ENCODE measurements at places on chromosomes 2 and 18.

DNA sequence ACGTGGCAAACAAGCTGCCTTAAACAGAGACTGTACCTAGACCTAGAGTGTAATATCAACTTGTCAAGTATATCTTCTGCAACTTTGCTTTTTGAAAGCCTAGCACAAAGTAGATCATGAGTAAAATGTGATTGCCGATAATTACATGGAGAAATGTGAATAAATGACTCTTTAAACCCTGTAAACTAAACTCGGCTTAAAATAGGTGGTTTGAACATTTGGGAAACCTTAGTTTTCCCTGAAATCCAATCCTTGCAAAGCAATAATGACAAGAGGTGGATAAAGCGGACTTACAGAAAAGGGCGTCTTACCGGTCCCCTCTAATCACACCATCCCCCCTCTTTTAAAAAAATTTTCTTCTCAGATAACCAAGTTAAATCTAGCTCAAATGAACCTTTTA is 549 bp upstream of the PSMD14 start:
- no peak for DNase-seq

DNA sequence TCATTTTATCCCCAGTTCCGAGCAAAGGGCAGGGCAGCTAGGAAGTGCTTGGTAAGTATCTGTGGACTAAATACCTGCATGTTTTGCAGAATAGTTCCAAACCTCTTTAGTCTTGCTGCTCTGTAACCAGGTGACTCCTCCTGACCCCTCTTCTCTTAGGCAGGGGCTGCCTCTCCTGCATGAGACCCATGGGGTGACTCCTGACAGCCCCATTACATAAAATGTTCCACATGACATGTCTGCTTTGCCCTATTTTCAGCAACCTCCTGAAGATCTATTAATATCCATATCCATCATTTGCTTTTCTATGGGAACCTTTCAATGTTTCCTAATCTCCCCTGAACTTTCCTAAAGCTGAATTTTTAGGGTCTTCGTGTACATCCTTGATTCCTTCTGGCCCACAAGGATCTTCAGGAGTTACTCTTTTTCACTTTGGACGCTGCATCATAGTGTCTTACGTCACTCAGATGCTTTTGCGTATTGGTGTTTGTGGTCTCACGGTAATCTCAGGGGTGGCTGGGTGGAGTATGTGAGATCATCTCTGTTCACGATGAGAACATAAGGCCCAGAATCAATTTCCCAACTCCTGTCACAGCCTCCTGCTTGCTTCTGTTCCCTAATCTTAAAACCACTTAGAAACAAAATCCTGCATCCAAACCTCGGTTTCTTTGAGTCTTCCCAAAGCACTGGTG is 76.6 kb downstream of the MAPK4 start:
- no peak for DNase-seq

GRCh38 chr2:221283896-221284545 is 288.1 kb downstream of the EPHA4 start:
- no peak for DNase-seq

DNA sequence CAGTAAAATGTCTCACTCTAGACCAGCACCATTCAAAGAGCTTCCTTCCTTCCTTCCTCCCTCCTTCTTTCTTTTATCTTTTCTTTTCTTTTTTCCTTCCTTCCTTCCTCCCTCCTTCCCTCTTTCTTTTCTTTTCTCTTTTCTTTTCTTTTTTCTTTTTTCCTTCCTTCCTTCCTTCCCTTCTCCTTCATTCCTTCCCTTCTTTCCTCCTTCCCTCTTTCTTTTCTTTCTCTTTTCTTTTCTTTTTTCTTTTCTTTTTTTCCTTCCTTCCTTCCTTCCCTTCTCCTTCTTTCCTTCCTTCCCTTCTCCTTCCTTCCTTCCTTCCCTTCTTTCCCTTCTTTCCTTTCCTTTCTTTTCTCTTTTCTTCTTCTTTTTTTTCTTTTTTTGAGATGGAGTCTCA is 985.1 kb downstream of the DSC3 start:
- DNase-seq, result no peak

DNA sequence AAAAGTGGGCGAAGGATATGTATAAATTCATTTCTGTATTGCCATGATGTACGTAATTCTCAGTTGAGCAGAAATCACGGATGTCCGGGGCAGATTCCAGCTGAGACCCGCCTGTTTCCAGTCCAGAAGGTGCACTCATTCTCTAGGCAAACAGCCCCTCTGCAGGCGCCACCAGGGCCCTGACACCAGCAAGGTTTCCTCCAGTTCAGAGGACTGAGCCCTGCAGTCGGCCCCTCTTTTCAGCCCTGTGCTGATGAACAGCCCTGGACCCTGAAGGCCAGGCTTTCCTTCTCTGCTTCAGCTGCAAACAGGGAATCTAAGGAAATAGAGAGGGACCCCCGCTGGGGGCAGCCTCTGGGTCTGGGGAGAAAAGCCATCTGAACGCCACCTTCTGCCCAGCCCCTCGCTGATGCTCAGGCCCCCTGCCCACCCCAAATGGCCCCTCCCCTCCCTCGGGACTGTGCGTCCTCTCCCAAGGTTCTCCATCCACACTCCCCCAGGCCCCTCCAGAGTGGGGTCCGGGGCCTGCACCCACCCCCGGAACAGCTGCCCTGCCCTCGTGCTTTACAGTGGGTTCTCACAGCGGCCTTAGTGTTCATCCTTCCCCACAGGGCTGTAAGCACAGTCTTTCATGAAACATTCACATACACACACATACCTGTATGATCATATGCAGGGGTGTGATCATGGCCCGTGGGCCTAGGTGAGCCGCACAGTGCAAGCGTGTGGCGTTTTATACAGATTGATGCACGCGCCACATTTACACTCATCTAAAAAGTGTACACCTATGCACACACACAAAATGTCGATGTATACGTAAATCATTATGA is 12.1 kb downstream of the COPS9 start:
- DNase-seq, result no peak

DNA sequence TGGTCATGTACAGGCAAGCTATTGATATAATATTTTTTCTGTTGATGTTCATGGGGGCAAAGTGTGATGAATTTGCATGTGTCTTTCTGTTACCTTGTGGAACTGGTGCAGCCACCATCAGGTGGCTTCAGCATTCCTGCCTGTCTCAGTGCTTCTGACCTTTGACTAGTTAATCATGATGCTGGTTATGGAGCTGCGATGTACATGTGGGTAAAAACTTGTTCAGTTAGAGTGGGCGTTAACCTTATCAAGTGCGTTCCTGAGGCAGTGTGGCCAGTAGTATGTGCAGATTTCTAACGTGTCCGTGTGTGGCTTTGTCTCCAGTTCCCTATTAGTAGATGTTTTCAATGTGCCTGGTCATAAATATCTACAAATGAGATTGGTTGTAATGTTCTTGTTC is 127.4 kb upstream of the ZSWIM2 start:
- no peak for DNase-seq

DNA sequence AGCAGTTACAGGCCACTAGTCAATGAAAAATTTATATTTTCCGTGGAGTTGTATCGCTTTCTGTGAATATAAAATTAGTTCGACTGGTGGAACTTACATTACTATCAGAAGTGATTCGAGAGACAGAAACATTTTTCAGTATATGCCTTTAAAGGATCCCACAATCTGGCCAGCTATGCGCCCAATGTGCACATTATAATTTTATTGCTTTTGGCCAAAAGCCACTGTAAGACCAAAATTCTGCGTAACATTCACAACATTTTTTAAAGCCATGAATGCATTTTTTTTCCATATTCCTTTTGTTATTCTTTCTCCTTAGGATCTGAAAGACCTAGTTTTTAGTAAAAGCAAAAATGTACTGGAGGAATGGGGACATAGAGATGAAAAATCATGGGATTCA is 131.0 kb upstream of the CHAC2 start:
- DNase-seq, result no peak

GRCh38 chr18:2027756-2028155 is 543.5 kb downstream of the METTL4 start:
- no peak for DNase-seq

DNA sequence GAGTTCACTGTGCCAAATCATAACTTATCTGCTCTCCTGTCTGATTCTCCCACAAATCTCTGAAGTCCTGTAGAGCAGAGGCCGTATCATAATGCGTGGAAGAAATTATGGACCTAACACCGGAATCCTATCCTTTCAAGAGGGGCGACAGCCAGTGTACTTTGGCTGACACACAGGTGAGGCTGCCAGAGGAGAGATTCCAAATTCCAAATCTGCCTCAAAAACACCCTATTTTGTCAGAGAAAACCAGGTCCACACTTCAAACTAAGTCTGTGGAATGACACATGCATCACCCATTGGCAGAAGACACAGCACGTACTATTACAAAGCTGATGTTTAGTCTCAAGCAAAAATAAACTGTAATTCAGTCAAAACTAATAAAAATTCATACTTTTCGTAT is 139.2 kb upstream of the PID1 start:
- no peak for DNase-seq

- no peak for DNase-seq
Observed at GRCh38 chr2:137700681-137701080, 263.6 kb upstream of the HNMT start.

DNA sequence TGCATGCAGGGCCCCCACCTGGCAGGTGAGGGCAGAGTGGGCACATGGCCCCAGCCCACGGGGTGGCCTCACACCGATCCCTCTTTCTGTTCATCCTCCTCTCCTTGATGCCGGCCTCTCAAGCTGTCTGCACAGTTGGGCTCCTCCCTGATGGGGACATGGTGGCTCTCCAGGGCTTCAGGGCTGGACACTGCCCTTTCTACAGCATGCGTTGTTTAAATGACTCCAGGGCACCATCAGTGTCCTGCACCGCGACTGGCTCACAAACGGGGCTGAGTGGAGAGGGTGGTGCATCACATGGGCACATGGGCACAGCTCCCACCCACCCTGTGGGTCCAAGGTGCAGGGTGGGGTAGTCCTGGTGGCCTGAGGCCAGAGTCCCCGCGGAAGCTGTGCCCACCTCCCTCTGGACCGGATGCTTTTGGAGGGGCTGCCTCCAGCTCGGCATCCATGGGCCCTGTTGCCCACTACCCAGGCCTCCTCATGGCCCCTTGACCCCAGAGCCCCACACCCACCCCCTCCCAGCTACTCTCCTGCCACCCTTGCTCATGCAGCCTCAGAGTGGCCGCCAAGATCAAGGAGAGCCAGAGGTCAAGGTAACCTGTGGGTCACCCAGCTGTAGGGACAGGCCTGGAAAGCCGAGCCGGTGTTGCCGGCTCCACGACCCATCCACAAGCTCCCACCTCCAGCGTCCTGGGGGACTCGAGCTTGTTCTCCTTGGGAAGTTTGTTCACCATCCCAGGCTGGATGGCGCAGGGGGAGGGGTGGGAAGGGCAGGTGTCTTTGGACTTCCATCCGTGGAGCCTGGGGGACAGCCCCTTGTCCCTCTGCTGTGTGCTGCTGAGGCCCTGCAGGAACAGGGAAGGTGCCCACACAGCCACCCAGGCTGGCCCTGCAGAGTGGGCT is 12.3 kb upstream of the SNED1 start:
- DNase-seq, result no peak

- DNase-seq, result no peak
Observed at GRCh38 chr18:10289951-10290637, 164.3 kb upstream of the APCDD1 start.

DNA sequence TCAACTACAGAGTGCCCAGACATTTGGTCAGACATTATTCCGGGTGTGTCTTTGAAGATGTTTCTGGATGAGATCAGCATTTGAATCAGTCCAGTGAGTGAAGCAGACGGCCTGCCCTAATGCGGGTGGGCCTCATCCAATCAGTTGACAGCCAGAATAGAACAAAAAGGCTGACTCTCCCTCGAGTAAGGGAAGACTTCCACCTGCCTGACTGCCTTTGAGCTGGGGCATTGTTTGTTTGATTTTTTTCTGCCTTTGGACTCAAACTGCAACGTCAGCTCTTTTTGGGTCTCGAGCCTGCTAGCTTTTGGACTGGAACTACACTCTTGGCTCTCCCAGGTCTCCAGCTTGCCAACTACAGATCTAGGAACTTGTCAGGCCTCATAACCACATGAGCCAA is 111.7 kb upstream of the AGAP1 start:
- DNase-seq, result no peak

- DNase-seq, result no peak
Observed at GRCh38 chr18:57806978-57807285, 3.8 kb upstream of the ATP8B1 start.

- DNase-seq, result no peak
Observed at GRCh38 chr2:162072976-162073887, 783 bp downstream of the DPP4 start.

DNA sequence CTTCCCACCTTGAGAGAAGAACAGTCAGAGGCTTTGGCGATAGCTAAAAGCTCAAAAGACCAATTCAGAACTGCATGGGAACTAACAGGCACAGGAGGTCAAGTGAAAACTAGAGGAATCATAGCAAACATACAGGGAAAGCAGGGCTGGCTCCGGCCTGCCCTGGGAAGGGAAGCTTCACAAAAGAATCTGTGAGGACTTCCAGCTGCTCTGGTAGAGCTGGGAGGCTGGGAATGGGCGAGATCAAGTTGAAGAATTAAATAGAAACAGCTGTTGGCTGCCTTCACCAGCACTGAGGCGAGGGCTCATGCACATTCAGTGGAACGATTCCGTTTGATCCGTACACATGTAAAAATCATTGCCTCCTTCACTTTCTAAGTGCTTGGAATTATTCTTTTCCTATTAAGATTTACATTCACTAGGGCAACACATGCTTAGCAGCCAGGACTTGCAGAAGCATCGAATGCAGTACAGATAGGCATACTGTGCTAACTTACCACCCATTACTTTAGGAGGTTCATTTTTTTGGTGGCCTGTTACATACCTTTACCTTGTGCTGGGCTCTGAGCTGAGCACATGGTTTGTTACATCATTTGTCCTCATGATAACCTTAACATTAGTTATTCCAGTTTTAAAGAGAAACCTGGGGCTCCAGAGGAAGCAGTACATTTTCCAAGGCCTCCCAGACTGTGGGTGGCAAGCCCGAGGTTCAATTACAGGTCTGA is 125.4 kb upstream of the RNF152 start:
- DNase-seq, result no peak

DNA sequence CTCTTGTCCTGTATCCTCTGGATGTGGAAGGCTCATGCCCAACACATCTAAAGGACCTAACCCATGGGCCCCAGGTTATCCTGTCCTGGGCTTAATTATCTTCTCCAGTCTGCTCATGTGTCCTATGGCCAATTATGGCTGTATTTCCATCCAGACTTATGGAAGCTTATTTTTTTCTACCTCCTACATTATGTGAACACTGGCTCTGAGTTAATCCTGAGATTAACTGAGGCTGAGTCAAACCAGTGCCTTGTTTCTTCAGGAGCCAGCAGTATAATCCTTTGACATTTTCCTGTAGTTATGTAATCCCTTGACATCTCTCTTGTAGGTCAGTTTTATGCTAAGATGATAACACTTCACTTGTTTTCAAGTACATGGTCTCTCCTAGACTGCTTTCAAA is 213.6 kb downstream of the PMAIP1 start:
- no peak for DNase-seq

GRCh38 chr2:31049916-31050588 is 88.2 kb downstream of the GALNT14 start:
- DNase-seq, result no peak

- no peak for DNase-seq
Observed at GRCh38 chr2:56040834-56041233, 117.3 kb upstream of the EFEMP1 start.
